Kidney capillary endothelial cell (primary cell): ENCODE measurements at places on chromosomes 11 and 22.
A peak's percentile ranks its signal among the peaks of the same experiment; 100 is the strongest.

- peak; percentile 59 for DNase-seq
Measured at GRCh38 chr11:18802381-18803257, 11.0 kb upstream of the PTPN5 start.

GRCh38 chr11:26575946-26576345 is 3.9 kb upstream of the MUC15 start:
- DNase-seq, result no peak

DNA sequence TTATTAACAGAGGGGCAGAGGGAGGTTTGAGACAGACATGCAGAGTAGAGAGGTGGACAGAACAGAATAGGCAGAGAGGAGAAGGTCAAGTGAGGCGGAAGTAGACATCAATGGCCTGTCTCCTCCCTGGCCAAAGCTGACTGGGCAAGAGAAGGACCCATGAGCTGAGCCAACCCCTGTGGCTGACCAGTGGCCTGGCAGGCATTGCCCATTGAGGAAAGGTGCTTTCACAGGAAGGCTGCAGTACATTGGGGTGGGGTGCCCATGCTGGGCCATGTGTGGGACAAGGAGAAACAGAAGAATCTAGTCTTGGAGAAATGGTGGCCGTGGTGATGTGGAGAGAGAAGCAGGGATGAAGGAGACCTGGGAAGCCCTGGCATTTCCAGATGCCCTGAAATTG is 76.0 kb downstream of the MYEOV start:
- no peak for DNase-seq

GRCh38 chr22:38618682-38619081 is 37.5 kb downstream of the FAM227A start:
- DNase-seq, result no peak

DNA sequence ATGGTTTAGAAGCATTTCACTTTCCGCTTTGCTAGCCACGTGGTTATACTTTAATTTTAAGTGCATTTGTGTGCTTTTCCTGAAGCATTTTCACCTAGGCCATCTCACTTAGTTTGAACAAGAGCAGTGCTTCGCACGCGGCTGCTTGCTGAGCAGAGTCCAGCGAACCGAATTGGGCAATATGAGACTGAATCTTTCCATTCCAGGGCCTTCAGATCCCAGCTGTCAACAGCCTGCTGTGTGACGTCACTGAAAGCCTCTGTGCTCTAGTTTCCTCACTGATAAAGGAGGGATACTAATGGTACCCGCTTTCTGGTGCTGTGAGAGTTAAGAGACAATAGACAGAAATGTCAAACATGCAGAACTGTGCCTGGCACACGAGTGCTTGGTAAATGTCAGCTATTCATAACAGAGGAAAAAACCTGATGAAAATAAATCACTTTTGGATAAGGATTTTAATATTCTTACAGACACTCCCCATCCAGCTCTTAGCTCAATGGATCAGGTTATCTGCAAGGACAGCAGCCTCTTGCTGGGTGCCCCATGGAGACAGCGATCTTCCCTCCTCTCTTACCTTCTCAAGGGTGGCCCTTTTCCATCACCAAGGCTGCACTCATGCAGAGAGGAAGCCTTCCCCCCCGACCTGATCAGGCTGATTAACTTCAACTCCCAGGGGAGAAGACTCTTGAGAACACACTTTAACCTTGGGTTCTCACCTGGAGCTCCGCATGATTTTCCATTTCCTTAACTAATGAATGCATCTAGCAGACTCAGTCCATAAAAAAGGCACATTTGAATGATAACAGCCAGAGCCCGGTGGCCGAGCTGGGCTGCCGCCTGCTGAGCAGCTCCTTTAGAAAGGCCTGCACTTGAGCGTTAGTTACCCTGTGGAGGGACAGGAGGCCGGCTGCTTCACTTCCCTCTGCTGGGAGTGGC is 3.5 kb upstream of the GLB1L3 start:
- no peak for DNase-seq

DNA sequence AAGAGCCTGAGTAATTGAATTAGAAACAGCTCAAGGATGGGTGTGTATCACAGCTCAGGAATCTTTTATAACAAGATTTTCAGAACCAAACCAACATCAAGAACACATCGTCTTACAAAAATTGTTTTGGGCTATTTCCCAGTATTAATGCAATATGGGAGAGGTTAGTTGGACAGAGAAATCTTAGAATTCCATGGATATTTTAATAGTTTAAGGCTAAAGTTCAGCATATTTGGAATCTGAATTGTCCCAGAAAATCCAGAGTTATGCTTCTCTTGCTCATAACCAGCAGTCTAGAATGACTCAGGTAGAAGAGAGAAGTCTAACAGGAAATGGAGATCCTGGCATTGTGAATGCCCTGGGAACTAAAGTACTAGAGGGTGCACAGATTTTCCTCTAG is 74.6 kb downstream of the ADM start:
- DNase-seq, result no peak

GRCh38 chr11:79255965-79256364 is 184.9 kb downstream of the TENM4 start:
- no peak for DNase-seq

- no peak for DNase-seq
Measured at GRCh38 chr11:130592056-130592455, 143.6 kb downstream of the ADAMTS15 start.

GRCh38 chr22:20494978-20495860 is at the start of gene KLHL22:
Gene KLHL22 (minus strand): TSS chr22:20495795. CDS start chr22:20489211, 6,584 bp downstream.
- DNase-seq, result no peak

DNA sequence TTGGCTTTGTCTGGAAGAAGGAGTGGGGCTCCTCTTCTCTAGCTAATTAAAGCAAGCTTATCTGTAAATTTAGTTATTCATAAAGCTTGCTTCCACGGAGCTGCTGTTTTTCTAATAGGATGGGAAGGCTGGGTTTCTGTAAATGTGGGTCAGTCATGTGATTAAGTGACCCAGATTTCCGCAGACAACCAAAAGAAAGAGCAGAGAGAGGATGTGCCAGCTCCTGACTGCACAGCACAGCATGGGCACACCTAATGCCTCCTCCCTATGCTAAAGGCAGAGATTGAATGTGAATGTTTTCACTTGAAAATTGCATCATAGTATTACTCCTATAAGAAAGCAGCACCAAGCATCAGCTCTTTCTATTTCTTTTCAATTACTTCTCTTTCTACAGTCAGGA is 160.2 kb downstream of the FAT3 start:
- no peak for DNase-seq

- DNase-seq, result no peak
Measured at GRCh38 chr22:48528221-48528915, 1299.3 kb downstream of the BRD1 start.

GRCh38 chr11:97574976-97575665 is 1185.3 kb downstream of the JRKL start:
- DNase-seq, result no peak
